Naive thymus-derived CD4-positive, alpha-beta T cell (primary cell): ENCODE measurements at places on chromosomes 11 and 22.

DNA sequence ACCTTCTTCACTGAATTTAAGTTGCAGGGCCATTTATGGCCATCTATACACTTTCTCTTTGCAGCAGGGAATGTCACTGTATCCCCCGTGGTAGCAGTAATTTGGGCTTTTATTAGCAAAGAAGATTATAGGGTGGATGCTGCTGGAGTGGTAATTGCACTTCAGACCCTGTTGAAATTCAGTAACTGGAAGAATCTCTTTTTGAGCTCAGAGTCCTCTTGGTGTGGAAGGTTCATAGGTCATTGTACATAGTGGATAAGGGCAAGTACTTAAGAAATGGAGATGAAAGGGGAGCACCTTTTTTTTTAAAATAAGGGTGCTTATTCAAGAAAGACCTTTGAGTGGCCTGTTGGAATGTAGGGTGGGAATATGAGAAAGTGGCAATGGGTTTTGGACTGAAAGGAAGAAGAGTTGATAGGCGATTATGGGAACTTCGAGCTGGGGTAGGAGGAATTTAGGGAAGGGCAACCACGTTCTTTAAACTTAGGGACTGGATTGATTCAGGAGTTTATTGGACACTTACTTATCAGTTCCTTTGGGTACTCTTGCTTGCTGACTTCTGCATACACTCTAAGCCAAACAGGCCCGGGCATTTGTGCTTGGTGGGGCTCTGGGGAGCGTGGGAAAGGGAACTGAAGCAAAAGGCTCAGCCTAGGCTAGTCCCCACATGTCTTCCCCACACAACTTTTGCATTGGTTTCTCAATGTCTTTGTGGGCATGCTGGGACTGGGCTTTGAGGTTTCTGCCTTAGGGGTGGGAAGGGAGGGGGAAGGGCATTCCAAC, 26.5 kb downstream of the CTNND1 start:
- H3K27ac ChIP-seq: no peak overlapping the region
- H3K36me3 ChIP-seq: no peaks in the 10 kb centered on the region
- DNase-seq: no peak
- H3K27me3 ChIP-seq: no peaks in the 10 kb centered on the region
- peaks cover 17% of the 10 kb centered on the region for H3K4me1 ChIP-seq

DNA sequence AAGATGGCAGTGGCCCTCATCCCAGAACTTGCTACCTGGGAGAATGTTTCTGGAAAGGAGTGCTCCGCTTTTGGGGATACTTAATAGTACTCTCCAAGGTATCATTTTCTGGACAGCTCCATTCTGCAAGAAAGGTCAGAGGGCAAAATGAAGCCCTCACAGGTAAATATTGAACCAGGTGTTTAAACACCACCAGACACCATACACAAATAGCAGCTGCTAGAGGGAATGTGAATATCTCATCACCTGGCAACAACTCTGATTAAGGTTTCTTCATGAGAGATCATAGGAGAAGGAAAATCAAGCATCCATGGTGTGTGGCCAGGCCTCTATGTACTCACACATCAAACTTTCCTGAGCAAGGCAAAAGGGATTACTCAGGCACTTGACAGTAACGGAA, 226.1 kb upstream of the FAT3 start:
- H3K4me3 ChIP-seq: no peak overlapping the region
- H3K36me3 ChIP-seq: no peaks in the 10 kb centered on the region
- DNase-seq: no peak
- H3K27ac ChIP-seq: no peak overlapping the region
- H3K4me1 ChIP-seq: no peaks in the 10 kb centered on the region

DNA sequence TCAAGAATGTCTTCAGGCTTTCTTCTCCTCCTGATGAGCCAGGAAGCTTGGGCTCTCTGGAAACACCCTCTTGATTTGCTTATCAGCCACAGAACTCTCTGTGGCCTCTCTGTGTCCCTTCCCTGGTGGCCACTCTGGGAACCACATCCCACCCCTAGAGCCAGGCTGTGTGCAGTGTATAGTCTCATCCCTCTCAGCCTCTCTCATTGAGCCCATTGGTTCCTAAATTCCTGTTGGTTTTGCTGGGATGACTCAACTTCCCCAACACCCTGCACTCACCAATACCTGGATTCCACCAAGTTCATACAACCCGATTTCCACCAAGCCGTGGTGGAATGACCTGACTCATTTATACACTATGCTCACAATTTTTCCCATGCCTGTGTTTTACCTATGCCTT, 5.2 kb downstream of the IRAG1 start:
- no peak overlapping the region for H3K27ac ChIP-seq
- H3K4me1 ChIP-seq: no peaks in the 10 kb centered on the region
- H3K4me3 ChIP-seq: no peak overlapping the region

DNA sequence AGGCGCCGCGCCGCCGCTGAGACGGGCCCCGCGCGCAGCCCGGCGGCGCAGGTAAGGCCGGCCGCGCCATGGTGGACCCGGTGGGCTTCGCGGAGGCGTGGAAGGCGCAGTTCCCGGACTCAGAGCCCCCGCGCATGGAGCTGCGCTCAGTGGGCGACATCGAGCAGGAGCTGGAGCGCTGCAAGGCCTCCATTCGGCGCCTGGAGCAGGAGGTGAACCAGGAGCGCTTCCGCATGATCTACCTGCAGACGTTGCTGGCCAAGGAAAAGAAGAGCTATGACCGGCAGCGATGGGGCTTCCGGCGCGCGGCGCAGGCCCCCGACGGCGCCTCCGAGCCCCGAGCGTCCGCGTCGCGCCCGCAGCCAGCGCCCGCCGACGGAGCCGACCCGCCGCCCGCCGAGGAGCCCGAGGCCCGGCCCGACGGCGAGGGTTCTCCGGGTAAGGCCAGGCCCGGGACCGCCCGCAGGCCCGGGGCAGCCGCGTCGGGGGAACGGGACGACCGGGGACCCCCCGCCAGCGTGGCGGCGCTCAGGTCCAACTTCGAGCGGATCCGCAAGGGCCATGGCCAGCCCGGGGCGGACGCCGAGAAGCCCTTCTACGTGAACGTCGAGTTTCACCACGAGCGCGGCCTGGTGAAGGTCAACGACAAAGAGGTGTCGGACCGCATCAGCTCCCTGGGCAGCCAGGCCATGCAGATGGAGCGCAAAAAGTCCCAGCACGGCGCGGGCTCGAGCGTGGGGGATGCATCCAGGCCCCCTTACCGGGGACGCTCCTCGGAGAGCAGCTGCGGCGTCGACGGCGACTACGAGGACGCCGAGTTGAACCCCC, 798 bp downstream of the BCR start:
- peak overlapping the region; percentile 61 for H3K4me3 ChIP-seq
- H3K36me3 ChIP-seq: no peaks in the 10 kb centered on the region
- peaks cover 37% of the 10 kb centered on the region for H3K4me1 ChIP-seq
- peak overlapping the region; percentile 74 for H3K27ac ChIP-seq

GRCh38 chr22:19182472-19183157, 4.1 kb upstream of the SLC25A1 start:
- no peak for DNase-seq
- H3K4me3 ChIP-seq: no peak overlapping the region
- peaks cover 9% of the 10 kb centered on the region for H3K4me1 ChIP-seq
- H3K36me3 ChIP-seq: no peaks in the 10 kb centered on the region
- no peak overlapping the region for H3K27ac ChIP-seq

- DNase-seq: peak; percentile 88
- peak overlapping the region; percentile 86 for H3K4me3 ChIP-seq
- peaks cover 18% of the 10 kb centered on the region for H3K36me3 ChIP-seq
- H3K27me3 ChIP-seq: no peaks in the 10 kb centered on the region
- H3K27ac ChIP-seq: peak overlapping the region; percentile 98
These were observed 851 bp downstream of the PTDSS2 start for GRCh38 chr11:450809-451451.

GRCh38 chr11:11605181-11605580, 16.6 kb downstream of the GALNT18 start:
- no peaks in the 10 kb centered on the region for H3K36me3 ChIP-seq
- no peaks in the 10 kb centered on the region for H3K4me1 ChIP-seq
- H3K27me3 ChIP-seq: no peaks in the 10 kb centered on the region
- no peak for DNase-seq

- H3K27me3 ChIP-seq: no peaks in the 10 kb centered on the region
- no peak for DNase-seq
- no peaks in the 10 kb centered on the region for H3K36me3 ChIP-seq
- H3K4me3 ChIP-seq: no peak overlapping the region
These were observed 50.2 kb downstream of the XKR3 start for GRCh38 chr22:16774911-16775500.

DNA sequence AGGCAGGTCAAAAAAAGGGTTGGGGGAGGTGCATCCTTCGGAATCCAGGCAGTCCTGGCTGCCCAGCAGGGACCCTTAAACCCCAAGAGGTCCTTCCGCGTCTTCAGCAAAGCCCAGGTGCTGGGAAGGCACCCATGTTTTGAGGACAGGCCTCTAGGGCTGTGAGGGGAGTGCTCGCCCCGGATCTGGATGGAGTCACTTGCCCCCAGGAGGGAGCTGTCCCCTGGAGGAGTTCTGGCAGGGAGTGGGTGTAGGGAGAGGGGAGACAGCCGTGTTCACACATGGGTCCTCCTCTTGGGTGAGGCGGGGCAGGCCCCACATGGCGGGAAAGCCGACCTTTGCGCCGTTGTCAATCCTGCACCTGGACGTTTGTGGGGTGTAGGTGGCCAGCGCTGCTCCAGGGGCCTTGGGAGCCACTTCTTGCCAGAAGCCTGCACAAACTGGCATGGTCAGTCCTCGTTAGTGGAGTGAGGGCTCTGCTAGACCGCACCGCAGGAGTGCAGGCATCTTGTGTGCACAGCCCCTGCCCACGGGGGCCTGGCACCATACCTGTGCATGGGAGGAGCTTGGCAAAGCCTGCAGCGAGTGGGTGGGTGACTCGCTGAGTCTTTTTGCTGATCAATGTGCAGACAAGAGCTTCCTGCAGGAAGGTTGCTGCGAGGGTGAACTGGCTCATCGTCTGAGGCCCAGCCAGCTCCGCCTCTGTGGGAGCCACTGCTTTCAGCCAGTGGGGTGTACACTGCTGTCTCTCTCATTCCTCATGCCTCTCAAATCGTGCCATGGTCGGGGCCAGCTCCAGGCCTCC, 16.0 kb downstream of the PPIL2 start:
- peaks cover 58% of the 10 kb centered on the region for H3K36me3 ChIP-seq
- DNase-seq: no peak
- no peak overlapping the region for H3K4me3 ChIP-seq
- no peaks in the 10 kb centered on the region for H3K4me1 ChIP-seq

GRCh38 chr11:126140926-126141280, 70.5 kb downstream of the RPUSD4 start:
- no peaks in the 10 kb centered on the region for H3K4me1 ChIP-seq
- DNase-seq: no peak
- no peaks in the 10 kb centered on the region for H3K36me3 ChIP-seq
- H3K27me3 ChIP-seq: no peaks in the 10 kb centered on the region
- no peak overlapping the region for H3K4me3 ChIP-seq

DNA sequence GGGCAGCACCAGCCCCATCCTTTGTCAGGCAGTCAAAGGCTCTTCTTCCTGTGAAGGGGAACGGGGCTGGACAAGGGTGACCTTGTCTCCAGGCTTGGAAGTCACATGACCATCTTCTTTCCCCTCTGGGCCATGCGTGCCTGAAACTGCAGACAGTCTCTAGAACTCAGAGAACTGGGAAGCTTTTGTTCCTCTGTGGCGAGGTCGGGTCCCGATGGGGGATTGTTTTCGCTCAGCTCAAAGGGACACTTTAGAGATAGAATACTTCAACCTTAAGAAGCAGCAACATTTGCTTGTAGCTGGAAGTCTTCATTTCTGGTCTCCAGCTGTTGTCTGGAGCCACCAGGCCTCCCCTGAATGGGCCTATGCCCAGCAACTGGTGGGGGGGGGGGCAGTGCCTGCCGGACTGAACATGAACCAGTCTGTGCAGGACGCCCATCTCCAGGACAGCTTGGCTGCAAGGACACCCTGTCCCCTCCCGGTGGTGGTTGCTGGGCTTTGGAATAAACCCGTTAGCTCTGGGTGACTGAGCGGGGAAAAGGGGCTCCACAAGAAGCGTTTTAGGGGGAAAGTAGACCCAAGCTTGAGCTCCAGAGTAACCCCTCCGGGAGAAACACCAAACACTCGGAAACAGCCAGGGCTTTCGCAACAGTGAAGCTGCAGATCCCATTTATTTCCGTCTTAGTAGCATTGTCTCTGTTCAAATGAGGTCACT, 55.7 kb upstream of the EMID1 start:
- no peak for DNase-seq
- H3K27ac ChIP-seq: no peak overlapping the region
- no peaks in the 10 kb centered on the region for H3K36me3 ChIP-seq
- H3K4me3 ChIP-seq: no peak overlapping the region
- H3K27me3 ChIP-seq: no peaks in the 10 kb centered on the region

GRCh38 chr11:47225552-47226400, 11.0 kb downstream of the DDB2 start:
- H3K4me1 ChIP-seq: no peaks in the 10 kb centered on the region
- H3K36me3 ChIP-seq: no peaks in the 10 kb centered on the region
- H3K4me3 ChIP-seq: no peak overlapping the region
- H3K27me3 ChIP-seq: no peaks in the 10 kb centered on the region

- H3K4me3 ChIP-seq: no peak overlapping the region
- no peaks in the 10 kb centered on the region for H3K4me1 ChIP-seq
- no peak overlapping the region for H3K27ac ChIP-seq
- no peaks in the 10 kb centered on the region for H3K27me3 ChIP-seq
- H3K36me3 ChIP-seq: no peaks in the 10 kb centered on the region
These were observed 324.8 kb downstream of the MN1 start for GRCh38 chr22:27476729-27477128.

DNA sequence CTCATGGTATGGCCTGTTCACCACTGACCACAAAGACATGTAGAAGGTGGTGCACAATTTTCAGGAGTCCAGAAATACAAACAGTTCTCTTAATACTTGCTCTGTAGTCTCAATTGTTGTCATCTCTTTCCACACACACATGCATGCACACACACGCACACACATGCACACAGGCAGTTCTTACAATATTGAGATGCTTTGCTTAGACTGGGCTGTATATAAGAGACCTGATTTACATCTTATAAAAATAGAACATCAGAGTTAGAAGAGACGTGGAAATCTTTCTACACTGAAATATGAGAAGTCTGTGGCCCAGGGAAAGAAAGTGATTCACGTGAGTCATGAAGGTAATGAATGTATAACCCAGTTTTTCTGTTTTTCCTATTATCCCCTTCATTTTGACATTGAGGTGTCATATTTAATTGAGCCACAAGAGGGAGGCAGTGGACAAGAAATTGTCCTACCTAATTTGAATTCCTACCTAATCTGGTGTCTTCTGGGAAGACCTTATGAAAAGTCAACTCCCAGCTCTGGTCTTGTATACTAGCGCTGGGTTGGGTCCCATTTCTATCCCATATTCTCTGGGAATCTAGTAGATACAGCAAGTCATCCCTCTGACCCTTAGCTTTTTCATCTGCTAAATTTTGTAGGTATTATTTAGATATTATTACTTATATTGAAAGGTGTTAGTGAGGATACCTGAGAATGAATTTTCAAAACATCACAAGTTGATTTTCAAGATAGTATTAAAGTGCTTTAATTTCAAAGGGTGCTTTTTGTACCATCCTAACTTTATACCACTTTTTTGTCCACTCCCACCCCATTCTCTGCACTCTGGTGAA, 14.9 kb upstream of the MS4A4A start:
- H3K4me3 ChIP-seq: no peak overlapping the region
- no peak overlapping the region for H3K27ac ChIP-seq
- H3K36me3 ChIP-seq: no peaks in the 10 kb centered on the region
- H3K27me3 ChIP-seq: peaks cover 4% of the 10 kb centered on the region
- H3K4me1 ChIP-seq: no peaks in the 10 kb centered on the region

- no peaks in the 10 kb centered on the region for H3K27me3 ChIP-seq
- no peaks in the 10 kb centered on the region for H3K36me3 ChIP-seq
- DNase-seq: no peak
- no peak overlapping the region for H3K4me3 ChIP-seq
- no peak overlapping the region for H3K27ac ChIP-seq
These were observed 49.6 kb upstream of the ALKBH3 start for GRCh38 chr11:43830928-43831440.

GRCh38 chr11:10460611-10461275, 5.7 kb downstream of the AMPD3 start:
- DNase-seq: no peak
- no peak overlapping the region for H3K27ac ChIP-seq
- H3K4me1 ChIP-seq: peaks cover 34% of the 10 kb centered on the region
- H3K27me3 ChIP-seq: no peaks in the 10 kb centered on the region
- no peak overlapping the region for H3K4me3 ChIP-seq
- H3K36me3 ChIP-seq: peaks cover 46% of the 10 kb centered on the region
